ENCODE measurements at places on chromosomes 1 and 21.

- no peak for DNase-seq
Observed at GRCh38 chr21:33660406-33660805, 18.1 kb downstream of the ITSN1 start.

- DNase-seq, result no peak
Observed at GRCh38 chr1:150507912-150508864, at the start of gene ECM1. Gene ECM1, plus strand, starts transcription at chr1:150508109. Its CDS starts 101 bp downstream, at chr1:150508210.

- DNase-seq, result no peak
Observed at GRCh38 chr21:34761758-34762330, 93.0 kb downstream of the CLIC6 start.

DNA sequence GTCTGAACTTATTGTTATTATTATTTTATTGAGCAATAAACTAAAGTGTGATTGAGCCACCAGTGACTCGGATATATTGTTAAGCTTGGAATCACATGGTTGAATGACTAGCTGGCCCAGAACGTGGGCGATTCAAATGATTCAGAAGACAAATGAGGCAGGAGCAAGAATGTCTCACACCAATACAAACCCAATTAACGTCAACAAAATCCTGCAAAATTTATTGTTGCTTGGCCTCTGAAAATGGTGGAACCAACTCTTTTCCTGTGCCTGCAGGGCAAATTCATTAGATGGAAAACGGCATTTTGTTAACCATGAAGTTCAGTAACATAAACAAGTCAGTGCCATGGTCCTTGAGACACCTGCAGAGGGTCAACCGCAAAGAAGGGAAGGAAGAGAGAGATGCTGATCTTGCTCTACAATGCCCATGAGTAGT, 482.0 kb downstream of the SETD4 start:
- no peak for DNase-seq

DNA sequence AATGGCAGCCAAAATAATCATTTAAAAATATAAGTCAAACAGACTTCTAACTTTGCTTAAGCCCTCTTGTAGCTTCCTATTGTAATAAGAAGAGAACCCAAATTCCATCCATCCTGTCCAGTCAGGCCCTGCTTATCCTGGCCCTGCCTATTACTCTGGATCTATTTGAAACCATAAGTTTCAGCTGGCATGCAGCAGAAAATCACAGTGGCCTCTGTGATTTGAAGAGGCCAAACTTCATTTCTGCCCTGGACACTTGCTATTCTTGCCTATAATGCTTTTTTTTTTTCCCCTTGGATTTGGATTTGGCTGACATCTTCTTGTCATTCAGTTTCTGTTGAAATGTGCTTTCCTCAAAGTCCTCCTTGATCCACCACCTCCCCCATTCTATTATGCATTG, 642.8 kb downstream of the USP25 start:
- no peak for DNase-seq
